ENCODE measurements at places on chromosomes 11 and 22.

DNA sequence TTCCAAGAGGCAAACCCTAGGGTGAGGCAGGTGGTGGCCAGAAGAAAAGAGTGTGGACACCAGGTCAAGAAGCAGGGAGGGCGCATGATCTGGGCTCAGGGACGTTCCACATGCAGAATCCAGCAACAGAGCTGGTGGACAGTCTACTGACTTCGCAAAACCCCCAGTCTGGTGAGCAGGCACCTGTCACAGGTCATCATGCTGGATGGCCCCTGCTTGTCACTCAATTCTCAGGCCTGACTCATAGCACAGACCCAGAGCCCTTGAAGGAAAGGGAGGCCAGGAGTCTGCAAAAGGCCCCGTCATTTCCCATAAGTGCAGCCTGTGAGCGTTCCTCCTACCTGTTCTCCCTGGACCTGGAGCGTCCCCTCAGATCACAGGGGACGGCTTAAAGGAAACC is 18.2 kb downstream of the APOL4 start:
- no peak for DNase-seq

DNA sequence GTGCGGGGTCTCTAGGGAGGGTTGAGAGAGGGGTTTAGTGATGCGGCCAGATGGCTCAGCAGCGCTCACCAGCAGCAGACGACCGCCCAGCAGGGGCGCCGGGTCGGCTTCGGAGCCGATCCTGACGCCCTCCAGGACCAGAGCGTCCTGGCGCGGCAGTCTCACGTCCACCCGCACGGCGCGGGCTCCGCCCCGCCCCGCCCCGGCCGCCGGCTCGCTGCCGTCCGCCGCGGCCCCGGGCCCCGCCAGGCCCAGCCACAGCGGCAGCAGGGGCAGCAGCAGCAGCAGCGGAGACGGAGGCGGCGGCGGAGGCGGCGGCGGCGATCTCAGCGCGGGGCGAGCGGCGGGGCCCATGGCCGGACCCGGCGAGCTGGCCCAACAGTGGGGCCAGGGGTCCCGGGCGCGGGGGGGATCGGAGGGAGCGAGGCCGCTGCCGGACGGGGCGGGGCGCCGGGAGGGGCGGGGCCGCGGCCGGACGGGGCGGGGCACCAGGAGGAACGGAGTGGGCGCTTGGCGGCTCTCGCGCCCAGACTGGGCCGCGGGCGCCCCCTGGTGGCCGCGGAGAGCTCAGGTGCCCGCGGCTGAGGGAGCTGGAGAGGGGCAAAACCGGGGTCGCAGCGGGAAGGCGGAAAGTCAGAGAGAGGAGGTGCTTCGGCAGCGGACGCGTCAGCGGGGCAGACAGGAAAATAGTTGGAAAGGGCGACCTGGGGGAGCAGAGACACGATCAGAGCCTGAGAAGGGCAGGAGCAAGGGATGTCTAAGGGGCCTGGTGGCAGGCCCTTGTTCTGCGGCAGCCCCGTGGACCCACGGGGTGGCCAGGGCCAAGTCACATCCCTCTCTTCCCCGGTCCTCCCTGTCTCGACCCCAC is at the start of gene RNF215:
Gene RNF215, minus strand, starts transcription at position 452 of the 868 bp plus-strand sequence. Its CDS starts 98 bp downstream, at position 354.
- DNase-seq, result peak; percentile 97

- DNase-seq, result no peak
These were observed 1.8 kb downstream of the FLI1 start for GRCh38 chr11:128695539-128696221.

DNA sequence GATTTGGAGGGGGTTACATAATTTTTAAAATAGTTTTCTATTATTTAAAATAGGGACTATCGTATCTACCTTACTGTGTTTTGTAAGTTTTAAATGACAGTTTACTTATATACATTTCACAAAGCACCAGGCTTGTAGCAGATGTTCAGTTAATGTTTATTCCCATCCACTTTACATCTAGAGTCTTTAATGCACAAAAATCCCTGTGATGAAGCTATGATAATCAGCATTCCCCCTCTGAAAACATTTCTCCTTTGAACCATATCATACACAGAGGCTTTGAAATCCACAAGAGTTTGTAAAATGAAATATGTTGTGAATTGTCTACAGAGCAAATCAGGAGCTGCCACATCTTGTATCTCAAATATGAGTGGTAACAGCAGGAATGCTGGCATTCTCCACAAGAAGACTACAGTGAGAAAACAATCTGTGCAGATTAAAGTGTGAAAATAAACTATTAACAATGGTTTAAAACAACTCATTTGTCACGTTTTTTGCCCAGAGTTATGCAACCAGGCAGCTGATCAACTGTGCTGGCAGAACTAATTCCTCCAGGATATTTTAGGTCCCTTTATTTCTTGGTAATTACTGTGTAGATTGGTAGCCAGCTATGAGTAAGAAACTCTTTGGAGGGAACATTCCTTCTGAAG is 699.1 kb upstream of the ARHGAP42 start:
- no peak for DNase-seq

DNA sequence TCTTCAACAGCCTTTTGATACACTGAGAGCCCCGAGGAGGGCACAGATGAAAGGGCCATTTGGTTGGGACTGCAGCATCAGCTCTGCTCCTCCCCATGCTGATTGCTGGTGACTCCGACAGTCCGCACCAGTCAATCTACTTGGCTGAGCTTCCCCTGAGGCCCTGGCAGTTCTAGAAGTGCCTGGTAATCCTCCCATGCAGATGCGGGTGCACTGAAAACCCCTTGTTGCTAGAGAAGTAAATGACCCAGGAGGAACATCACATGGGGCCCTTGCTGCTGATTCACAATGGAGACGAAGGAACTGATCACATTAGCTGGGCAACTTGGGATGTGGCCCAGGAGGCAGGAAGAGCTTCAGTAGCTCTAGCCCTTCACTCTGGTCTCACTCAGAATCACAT is 35.2 kb upstream of the RIC3 start:
- no peak for DNase-seq

GRCh38 chr11:129574431-129574830 is 198.8 kb downstream of the BARX2 start:
- DNase-seq, result no peak

DNA sequence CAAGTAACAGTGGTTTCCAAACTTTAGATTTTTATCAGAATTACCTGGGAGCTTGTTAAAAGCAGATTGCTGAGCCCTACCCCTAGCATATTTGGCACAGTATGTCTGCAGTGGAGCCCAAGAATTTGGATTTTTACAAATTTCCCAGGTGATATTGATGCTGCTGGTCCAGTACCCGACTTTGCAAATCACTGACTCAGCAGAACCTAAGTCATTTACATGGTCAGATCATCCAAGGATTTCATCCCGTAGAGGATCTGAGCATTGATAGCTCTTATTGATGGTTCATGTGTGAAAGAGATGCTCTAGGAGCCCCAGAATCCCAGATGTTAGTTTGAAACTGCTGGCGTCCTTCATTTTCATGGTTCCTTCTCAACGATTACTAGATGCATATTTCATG is 6.0 kb downstream of the C11orf97 start:
- no peak for DNase-seq

GRCh38 chr22:44859641-44860040 is 107.3 kb downstream of the ARHGAP8 start:
- no peak for DNase-seq

DNA sequence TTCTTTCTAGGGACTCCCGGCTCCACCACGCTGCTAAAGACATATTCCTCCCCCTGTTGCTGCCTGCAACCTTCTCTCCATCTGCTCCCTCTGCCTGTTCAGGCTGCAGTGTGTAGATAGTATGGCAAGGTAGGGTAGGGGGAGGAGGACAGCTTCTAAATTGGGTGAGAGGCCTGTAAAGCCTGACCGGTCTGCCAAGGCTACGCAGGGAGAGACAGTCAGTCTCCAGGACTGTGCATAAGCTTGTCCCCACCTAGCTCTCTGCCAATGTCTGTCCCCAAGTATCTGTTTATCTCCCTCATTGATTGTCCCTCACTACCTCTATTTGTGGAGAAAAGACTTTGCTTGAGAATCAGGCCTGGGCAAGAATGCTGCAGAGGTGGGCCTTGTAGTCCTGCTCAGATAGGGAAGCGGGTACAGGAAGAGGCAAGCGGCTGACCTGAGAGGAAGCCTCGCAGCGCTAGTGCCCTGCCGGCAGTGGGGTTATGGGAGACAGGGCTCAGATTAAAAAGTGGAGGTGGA is 871 bp upstream of the SEZ6L start:
- DNase-seq, result no peak

DNA sequence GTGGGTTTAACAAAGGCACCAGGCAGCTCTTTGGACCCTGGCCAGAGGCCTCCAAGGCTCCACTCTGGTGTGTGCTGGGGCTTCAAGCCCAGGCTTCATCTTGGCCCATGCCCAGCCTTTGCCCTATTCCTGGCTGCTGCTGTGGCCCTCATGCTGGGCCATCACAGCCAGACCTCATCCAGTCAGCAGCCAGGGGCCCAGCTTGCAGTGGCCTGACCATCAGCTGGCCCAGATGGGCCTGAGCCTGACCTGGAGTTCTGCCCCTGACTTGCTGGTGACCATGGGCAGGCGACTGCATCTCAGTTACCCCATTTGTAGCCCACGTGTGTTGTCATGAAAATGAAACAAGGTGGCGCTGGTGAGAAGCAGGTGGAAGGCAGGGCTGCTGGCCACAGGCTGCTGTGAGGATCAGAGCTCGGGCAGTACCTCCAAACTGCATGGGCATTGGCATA is 76.1 kb downstream of the MED15 start:
- DNase-seq, result no peak

- peak; percentile 76 for DNase-seq
These were observed 7.1 kb downstream of the PRPF19 start for GRCh38 chr11:60899046-60899936.

- DNase-seq, result no peak
These were observed 43.1 kb downstream of the BSX start for GRCh38 chr11:122938557-122938956.

DNA sequence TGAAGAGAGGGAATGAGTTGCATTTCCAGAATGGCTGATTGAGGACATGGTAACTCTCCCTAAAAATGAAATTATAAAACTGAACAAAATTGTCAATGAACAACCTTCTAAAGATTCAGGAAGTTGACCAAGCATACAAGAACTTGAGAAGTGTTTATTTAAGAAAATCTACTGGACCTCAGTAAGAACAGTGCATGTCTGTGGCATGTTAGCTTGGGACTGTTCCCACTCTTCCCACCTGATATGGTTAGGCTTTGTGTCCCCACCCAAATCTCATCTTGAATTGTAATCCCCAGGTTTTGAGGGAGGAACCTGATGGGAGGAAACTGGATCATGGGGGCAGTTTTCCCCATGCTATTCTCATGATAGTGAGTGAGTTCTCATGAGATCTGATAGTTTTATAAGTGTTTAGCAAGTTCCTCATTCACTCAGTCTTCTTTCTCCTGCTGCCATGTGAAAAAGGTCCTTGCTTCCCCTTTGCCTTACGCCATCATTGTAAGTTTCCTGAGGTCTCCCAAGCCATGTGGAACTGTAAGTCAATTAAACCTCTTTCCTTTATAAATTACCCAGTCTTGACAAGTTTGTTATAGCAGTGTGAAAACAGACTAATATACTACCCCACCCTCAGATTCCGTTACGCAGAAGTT is 15.4 kb downstream of the MS4A13 start:
- DNase-seq, result no peak

GRCh38 chr11:69209421-69210309 is 53.9 kb downstream of the SMIM38 start:
- no peak for DNase-seq

DNA sequence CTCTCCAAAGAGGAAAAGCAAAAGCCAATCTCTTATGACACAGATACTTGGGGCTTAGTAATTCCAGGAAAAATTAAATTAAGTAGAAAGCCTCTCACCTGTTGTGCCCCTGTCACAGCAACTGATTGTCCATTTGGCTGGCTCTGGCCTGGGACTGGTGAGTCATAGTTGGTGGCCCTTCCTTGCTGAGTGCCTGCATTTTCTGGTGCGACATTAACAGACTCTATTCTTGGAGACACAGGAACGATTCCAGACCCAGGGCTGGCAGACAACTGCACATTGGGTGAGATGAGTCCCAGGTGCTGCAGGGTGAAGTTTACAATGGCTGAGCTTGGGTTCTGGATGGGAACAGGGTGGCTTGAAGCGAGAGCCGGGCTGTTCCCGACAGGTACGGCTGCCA is 15.6 kb downstream of the E2F8 start:
- DNase-seq, result no peak

GRCh38 chr22:42793848-42794405 is 63.1 kb downstream of the ARFGAP3 start:
- DNase-seq, result no peak

- no peak for DNase-seq
These were observed 62.7 kb upstream of the HORMAD2 start for GRCh38 chr22:30017375-30018223.

- DNase-seq, result no peak
These were observed 108.4 kb downstream of the ZBTB16 start for GRCh38 chr11:114167771-114168448.

- DNase-seq, result no peak
These were observed 36.6 kb downstream of the TMEM45B start for GRCh38 chr11:129852125-129852740.

GRCh38 chr11:46105926-46106325 is 15.3 kb downstream of the PHF21A start:
- DNase-seq, result no peak

GRCh38 chr11:129917231-129917630 is 21.9 kb upstream of the NFRKB start:
- DNase-seq, result peak; percentile 31

- peak; percentile 11 for DNase-seq
These were observed at the start of gene SEZ6L for GRCh38 chr22:26169315-26170111. Gene SEZ6L (plus strand): TSS chr22:26169462. CDS start chr22:26169670, 208 bp downstream.

GRCh38 chr11:78649361-78650215 is 74.9 kb upstream of the NARS2 start:
- DNase-seq, result no peak

- DNase-seq, result no peak
These were observed 348.5 kb downstream of the JRKL start for GRCh38 chr11:96738311-96738710.

DNA sequence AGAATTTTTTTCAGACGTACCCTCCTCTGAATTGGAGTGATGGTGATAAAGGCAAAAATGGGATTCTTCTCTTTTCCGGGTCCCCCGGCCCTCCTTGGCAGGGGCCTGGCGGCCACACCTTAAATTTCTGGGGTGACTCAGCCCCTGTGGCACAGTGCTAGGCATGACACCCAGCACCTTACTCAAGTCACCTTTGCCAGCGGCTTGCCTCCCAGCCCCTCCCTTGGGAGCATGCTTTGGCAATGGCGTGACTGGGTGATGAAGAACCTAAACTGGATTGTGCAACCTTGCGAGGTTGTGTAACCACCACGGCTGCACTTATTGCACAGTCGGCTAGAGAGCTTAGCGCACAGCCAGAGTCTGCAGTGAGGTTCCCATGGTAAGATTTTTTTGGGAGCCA is 16.2 kb upstream of the LDLRAD3 start:
- no peak for DNase-seq

DNA sequence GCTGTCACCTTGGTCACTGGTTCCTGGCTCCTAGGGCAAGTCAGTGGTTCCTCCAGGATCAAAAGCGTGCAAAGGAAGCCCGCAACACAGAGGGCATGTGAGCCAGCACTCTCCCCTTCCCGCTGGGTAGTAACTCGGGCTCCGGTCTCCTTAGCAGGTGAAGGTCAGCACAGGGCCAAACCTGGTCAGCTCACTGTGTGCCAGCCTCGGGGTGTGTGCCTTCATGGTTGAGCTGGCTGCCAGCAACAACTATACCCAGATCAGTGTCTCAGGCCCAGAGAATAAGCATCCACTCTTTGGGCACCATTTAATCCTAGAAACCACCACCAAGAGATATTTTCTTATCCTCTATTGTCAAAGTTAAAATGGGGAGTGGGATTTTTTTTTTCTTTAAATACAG is 16.1 kb upstream of the CCDC86 start:
- no peak for DNase-seq

GRCh38 chr22:26718488-26718887 is 61.1 kb downstream of the MIAT start:
- no peak for DNase-seq

GRCh38 chr11:19789835-19790710 is 77.4 kb downstream of the NAV2 start:
- DNase-seq, result no peak
